ENCODE measurements at places on chromosomes 1 and 21.

DNA sequence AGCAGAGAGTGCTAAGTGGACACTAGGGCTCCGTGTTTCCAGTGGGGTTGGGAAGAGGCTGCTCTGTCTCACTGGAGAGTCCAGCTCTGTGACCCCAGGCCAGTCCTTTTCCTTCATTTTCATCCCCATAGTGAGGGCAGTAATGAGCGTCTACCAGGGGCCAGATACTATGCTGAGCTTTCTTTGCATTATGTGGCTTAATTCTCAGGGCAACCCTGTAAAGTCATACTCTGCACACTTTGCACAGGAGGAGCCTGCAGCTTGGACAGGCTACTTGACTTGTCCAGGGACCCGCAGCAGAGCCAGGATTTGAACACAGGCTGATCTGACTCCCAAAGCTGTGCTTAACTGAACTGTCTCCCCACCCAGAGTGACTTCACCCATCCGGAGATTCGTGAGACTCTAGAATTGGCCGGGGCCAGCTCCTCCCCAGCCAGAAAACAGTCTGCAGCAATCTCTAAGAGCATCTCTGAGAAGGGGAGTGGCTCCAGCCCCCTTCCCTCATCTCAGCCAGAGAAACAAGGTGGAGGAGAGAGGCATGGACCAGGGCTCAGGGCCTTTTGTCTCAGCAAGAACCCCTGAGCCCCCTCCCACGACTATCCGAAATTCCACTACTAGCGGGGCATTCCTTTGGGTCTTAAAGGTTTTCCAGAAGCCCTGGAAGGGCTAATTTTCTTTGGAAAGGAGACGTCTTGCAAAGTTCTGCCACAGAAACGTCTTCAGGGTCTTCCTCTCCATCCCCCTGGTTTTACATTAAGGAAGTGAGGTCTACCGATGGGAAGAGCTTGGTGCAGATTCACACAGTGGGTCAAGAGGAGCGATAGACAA lies 866 bp upstream of the FNDC5 start:
- DNase-seq, result no peak

DNA sequence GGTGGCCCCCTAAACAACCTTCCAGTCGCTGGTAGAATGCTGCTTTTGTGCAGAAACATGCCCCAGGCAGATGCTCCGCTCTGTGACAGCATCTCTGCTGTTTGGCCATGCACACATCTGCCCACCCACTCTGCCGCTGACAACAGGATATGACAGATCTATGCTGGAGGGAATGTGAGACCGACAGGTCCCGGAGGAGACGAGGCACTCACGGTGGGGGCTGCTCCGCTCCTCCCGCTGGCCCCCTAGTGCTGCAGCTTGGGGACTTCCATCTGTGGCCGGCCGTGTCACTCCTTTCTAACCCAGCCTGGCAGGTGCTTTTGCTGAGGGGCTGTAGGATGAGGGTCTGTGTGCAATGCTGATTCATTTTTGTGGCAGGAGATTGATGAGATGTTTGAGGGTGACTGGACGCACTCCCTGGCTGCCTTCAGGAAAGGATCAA lies 49.1 kb upstream of the DMRTB1 start:
- peak; percentile 48 for DNase-seq

DNA sequence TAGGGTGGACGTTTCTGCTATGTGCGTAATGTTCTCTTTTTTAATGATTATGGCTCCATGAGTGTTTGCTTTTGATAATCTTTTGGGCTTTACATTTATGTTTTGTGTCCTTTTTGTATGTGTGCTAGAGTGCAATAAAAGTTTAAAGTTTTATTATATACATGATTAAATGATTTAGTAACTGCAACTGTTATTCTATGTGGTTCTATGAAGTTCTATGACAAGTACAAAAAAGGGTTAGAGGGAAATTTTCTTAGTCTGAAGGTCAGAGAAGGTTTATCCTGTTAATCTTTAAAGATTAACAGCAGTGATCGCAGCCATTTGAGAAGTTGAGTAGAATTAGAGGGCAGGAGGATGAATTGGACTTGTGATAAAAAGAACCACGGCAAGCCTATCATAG lies 386.4 kb upstream of the CHRM3 start:
- DNase-seq, result no peak

DNA sequence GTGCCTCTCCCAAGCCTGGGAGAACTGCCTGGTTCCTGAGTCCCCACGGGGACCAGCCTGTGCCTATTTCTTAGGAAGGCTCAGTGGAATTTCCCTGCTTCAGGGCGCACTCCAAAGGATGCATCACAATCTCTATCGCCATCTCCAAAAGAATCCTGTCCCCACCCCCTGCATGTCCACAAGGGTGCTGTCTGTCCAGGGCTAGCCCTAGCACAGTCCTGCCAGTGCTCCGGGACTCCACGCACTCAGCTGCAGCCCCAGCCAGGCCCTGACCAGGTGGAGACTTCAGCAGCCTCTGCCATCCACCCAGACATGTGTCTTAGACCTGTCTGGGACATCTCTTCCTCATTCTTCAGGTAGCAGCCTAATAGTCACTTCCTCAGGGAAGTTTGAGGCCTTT lies 199.7 kb downstream of the GRIK3 start:
- no peak for DNase-seq

DNA sequence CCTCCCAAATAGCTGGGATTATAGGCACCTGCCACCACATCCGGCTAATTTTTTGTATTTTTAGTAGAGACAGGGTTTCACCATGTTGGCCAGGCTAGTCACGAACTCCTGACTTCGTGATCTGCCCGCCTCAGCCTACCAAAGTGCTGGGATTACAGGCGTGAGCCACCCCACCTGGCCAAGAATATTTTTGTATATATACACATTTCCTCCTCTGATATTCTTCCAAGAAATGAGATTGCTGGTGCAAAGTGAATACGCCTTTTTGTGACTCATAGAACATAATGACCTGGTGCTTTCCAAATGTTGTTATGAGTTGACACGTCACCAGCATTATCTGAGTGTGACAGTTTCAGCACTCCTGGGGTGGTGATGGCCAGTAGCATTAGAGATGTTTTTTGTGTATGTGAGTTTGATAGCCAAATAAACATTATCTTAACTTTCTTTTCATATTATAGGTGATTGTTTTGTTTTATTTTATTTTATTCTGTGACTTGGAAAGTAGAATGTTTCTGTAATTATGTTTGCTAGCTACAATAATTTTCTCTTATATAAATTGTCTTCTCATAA lies 54.9 kb downstream of the KCNK1 start:
- no peak for DNase-seq

DNA sequence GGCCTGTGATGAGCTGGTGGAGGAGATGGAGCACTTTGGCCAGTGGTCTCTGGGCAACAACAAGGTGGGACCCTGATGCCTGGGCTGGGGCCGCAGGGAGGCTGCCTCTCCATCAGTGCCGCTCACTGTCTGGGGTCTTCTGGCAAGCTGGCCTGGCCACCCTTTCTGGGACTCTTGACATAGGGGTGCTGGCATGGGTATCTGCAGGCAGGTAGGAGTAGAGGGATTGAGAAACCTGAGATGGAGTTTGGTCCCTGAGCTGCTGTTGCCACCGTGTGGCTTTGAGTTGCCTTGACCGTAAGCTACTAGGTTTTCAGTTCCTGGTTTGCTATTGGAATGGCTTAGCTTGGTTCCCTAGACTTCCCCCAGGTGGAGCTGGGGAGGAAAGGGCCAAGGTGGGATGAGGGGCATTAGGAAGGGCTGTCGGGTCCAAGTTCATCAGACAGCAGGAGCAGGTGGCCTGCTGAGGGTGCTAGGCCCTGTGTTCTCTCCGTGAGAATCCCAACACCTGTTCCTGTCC lies 13.2 kb upstream of the MFN2 start:
- DNase-seq, result no peak

- DNase-seq, result no peak
Observed at GRCh38 chr1:27356619-27357280, 10.0 kb downstream of the MAP3K6 start.

- no peak for DNase-seq
Observed at GRCh38 chr1:1926886-1927660, 8.0 kb upstream of the TMEM52 start.

GRCh38 chr1:22018583-22019559 lies 17.4 kb downstream of the CELA3A start:
- DNase-seq, result peak; percentile 36

DNA sequence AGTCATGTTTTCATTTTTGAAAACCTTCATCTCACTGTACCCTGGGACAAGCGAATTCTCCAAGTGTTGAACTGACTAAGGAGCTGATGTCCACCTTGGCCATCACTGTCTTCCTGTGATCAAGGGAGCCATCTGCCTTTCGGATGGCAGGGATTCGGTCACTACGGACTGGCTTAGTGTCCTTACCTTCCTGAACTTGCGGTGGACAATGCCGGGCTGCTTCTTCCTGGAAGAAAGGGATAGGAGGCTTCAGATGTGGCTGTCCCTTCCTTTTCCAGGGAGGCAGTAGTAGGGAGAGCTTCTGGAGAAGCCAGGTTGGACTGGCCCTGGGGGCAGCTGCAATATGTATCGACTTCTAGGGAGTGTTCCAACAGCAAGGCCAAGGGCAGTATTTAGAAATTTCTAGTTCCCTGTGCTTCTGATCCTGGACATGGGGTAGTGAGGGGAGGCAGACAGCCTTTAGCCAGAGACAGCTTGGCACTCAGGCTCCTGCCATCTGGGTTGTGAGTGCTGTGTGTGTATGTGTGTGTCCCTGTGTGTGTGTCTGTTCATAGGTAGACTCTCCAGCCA lies 114.6 kb downstream of the IER5 start:
- DNase-seq, result no peak

DNA sequence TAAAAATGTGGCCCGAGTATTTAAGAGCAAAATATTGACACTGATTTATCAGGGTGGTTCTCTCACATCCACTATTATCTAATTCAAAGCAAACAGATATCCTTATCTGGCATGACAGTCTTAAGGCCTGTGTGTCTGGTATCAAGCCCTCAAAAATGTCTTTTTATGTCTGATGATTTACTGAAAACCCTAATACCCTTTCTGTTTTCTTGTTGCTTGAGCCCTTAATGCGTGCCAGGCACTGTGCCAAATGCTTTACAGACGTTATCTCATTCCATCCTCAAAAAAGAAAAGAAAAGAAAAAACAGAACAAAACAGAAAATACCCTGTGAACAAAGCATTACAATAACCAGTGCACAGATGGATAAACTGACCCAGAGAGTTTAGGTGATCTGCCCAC lies 5.7 kb downstream of the DUSP23 start:
- DNase-seq, result no peak

- no peak for DNase-seq
Observed at GRCh38 chr1:82628887-82629286, 828.2 kb downstream of the ADGRL2 start.
